ENCODE measurements at places on chromosomes 7 and 10.

GRCh38 chr7:14846405-14846804, 56.1 kb downstream of the DGKB start:
- DNase-seq: no peak

DNA sequence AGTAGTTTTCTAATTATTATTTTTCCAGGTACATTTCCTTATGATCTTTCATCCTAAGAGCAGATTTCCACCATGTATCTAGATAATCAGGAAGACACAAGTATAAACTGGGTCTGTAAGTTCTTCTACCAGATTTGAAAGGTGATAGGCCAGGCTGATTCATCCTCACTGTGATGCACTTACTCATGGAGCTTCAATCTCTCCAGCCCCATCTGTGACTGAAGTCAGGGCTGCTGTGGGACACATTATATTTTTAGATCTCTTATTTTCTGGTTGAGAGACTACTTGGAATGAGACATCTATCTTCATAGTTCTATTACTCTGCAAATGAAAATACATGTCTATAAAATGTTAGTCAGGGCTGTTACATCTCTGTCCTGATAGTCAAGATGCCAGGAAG, 85.5 kb upstream of the SLC25A13 start:
- DNase-seq: no peak

DNA sequence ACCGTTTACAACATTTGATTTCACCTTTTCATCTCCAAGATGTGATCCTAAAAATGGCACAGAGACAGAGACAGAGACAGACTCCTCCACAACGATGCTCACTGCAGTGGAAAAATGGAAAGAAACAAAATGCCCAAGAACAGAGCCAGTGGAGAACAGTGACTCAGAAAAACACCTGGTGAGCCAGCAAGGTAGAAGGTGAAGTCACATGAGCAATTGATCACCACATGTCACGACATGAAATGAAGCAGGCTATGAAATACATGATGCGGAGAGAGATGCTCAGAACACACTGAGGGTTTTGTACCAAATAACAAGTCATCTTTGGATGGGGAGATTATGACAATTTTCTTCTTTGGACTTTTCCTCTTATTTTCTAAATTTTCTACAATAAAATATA, 3.5 kb downstream of the MSMB start:
- DNase-seq: no peak

- no peak for DNase-seq
Observed at GRCh38 chr7:101255796-101256195, 10.9 kb upstream of the FIS1 start.

DNA sequence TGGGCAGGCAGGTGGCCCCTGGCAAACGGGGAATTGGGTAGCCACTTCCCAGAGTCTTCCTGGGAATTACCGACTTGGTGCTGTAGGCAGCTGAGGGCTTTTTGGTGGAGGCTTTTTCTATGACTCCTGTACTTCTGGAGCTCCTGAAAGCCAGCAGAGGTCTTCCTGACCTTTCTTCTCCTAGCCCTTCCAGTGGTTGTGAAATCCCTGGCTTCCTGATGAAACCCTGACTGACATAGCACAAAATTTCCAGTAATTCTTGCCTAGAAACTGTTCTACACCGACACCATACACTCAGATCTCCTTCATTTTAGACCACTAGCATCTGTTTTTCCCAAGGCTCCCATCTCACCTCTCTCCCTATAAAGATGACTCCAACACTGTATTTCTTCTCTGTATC, 120.2 kb downstream of the STRA8 start:
- no peak for DNase-seq

DNA sequence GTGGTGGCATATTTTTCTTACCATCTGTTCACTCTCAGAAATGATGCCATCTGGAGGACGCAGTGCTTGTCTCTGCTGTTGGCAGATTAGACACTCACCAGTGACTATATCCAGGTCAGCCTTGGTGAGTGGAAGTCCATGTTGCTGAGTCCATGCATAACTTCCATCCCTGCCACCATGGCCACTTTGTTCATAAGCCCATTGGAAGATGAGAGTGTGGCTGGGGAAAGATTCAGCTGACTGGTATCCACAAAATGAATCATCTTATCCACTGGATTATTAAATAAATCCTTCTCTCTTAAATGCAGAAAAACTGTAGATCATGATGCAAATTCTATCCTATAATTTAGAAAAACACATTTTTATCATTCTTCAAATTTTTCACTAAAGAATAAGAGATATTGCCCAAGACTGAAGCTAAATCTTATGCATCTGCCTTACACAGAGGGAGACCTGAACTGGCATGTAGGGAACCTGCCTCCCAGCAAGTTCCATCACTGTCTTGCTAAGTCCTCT, 726.9 kb downstream of the TNS3 start:
- DNase-seq: no peak

DNA sequence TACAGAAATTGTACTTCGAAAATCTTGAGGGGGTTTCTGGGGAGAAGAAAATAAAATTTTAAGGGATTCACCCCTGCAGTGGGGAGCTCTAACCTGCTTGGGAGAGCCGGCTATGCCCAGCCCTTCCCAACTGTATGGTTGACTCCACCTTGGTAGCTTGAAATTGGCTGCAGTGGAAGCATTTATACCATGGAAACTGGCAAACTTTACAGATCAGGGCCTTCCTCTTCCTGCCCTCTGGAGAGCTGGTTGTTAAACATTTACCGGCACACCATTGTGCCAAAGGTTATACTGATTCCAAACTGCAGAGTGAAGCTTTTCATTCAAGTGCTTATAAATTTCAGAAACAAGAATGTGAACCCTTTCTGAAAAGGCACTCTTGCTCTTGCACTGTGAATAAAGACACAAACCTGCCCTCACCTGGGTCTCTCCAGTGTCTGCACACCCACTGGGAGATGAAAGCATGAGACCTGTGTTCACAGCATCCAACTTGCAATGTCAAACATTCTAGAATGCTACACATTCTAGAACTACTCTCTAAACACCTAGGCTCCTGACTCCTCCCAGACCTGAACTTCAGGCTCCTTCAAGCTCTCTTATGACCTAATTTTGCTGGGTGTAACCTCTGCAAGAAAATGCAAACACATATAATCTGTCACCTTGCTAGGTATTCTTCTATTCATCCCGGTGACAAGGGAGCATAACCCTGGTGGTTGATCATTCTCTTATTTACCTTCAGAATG, 44.7 kb downstream of the ABLIM1 start:
- no peak for DNase-seq

DNA sequence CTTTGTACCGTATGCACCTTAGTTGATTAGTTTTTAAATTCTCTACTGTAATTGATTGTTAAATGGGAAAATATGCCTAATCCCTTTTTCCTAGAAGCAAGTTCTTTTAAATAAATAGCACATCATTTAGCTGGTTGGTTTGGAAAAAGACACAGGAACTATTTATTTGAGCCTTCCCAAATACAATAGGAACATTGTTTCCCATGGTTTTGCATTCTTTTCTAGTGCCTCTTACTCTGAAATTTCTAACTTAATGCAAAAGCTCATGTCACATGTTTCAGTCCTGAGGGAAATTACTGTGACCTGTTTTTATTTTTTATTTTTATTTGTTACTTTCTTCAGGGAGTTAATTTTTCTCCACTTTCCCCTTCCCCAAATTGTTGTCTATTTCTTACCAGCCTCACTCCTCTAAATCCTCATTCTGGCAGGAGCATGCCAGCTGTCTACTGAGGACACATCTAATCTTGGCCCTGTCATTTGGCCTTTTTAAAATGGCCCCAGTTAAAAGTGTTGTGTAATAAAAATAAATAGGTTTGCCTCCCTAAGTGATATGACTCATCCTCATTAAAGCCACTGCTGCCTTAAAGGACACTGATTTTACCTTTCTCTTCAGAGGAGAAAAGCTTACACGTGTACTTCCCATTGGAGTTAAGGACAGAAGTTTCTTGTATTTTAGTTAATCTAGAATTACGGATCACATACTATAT, 94.5 kb downstream of the PPP1R3A start:
- no peak for DNase-seq

DNA sequence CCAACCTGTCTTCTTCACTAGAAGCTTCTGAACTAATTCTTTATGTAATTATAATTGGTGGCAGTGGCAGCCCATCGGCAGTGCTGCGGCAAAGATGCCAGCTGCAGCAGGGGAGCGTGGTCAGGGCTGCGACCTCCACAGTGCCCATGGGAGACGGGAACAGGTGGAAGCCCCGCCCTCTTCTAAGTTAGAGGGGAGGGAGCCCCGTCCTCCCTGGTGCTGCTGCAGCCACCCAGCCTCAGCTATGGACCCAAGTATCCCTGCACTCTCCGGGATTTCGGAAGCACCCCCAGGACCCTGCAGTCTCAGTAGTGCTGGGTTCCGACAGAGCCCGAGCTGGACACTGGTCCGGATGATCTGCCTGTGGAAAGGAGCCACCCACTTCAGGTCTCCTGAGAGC, 117.0 kb upstream of the MBL2 start:
- DNase-seq: no peak

- no peak for DNase-seq
Observed at GRCh38 chr7:27166531-27167505, 1.5 kb upstream of the HOXA9 start.

DNA sequence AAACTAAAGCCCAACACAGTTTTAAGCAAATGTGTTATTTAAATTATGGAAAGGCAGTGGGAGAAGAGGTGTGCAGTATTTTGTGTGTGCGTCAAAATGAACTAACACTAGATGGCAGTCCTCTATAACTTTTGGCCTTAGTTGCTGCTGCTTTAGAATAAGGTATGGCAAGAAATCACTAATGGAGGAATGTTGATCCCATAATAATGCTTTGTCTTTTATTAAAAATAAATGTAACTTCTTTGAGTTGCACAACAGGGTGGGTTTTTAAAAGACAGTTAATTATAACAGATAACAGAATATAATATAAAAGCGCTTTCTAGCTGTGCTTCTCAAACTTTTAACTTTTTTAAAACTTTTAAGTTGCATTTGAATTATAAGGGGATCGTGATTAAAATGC, 56.4 kb downstream of the BBS9 start:
- no peak for DNase-seq

DNA sequence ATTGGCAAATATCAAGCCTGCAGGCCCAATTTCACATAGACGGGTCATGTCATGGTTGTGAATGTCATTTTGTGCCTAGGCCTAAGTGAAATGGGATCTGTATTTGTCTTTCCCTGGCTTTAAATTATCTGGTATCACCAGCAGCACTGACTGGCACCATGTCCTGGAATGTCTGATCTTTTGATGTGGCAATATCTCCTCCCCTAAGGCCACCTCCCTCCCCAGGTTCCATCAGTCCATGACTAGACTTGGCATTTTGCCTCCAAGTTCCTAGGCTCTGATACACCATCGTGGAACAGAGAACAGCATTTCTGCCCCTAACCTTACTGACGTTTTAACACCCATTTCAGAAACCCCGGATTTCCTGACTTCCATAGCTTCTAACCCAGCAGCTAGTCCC, 513.9 kb downstream of the GALNT17 start:
- no peak for DNase-seq
